ENCODE measurements at places on chromosomes 4 and X.

DNA sequence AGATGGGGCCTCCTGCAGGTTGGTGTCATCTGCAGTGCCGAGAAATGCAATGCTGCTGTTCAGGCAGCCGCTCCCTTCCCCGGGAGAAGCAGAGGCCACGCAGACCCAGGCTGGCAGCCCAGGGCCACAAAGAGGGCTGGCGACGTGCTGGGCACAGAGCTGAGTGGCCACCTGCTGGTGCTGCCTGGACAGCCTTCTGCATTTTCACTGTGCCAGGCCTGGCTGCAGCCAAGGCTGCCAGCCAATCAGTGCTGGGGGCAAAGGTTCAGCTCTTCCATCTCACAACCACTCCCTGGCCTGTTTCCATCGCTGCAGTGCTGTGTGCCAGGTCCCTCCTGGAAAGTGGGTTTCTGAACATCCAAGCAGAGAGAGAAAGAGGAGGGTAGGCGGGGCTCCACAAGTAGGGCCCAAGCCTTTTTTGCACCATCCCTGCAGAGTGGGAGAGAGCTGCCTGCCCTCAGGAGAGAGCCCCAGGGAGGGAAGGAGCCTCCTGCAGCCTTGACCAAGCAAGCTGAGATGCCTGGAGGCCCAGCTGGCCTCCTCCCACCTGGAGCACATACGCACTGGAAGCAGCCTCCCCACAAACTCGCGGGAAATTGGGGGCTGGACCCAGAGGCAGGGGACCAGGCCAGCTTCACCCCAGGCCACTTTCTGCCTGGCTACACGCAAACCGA is 20.1 kb downstream of the ADRA2C start:
- DNase-seq: no peak

DNA sequence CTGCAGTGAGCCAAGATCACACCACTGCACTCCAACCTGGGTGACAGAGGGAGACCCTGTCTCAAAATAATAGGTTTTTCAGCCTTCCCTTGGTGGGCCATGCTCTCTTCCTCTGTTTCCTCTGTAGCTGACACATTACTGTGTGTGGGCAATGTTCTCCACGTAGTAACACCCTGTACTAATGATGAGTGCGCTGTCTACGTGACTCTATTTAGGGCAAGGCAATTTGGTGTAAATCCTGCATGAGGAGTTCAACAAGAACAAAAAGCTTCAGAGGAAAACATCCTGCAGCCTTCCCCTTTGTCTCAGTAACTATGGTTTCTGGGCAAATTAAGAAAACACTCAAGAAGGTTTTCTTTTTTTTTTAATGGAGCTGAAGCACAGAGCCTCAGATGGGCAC is 24.4 kb upstream of the JAKMIP1 start:
- DNase-seq: no peak

- DNase-seq: no peak
Observed at GRCh38 chrX:130418066-130418465, 16.3 kb downstream of the RBMX2 start.

DNA sequence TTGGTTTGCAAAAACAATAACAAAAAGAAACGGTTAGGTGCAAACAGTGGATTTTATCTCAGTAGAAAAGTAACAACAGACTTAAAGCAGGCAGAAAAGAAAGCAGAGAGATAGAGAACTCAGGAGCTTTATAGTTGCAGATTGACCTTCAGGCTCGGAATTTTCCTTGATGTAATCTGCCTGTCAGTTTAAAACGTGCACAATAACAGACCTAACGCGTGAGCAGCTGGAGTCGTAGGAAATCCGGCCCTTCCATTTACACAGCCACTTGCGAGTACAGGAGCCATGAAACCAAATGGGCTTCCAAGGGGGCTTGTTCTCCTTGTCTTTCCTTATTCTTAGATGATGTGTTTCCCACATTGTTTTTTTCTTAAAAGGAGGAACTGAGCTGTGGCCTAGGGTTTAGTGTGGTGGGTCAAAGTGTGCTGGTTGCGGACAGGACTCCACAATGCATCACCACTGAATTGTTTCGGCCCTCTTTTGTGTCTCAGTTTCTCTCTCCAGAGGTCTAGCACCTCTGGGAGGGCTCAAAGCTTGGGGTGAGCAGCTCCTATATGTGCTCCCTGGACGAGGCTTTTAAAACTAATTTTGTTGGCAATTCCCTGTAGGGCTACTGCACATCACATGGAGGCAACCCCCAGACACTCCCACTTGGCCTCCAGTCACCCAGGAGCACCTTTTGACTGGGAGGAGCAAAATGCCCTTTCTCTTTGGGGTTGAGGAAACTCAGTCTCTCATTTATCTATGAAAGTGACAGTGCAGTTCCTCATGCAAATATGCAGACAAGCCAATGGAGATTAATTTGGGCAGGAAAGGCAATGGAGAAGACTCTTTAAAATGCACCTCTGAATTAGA is 13.9 kb upstream of the MPP1 start:
- DNase-seq: no peak

- no peak for DNase-seq
Observed at GRCh38 chr4:6011686-6012085, 6.5 kb downstream of the C4orf50 start.

GRCh38 chr4:138650929-138651448 is 364.6 kb upstream of the NOCT start:
- DNase-seq: no peak

DNA sequence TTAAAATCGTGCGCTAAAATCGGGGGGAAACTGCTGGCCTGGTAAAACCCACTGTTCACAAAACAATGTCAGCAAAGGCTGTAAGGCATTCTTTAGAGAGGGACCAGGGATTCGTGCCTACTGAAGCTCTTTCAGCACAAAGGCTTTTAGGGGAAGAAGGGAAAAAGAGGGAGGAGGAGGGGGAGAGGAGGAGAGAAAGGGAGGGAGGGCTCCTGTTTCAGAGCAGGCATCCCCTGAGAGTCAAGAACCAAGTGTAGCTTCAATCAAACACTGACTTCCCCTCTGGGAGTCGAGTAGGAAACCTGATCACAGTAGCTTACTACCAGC is 9.5 kb downstream of the BCOR start:
- DNase-seq: no peak

GRCh38 chr4:184091986-184092385 is 125.7 kb downstream of the ENPP6 start:
- DNase-seq: no peak

DNA sequence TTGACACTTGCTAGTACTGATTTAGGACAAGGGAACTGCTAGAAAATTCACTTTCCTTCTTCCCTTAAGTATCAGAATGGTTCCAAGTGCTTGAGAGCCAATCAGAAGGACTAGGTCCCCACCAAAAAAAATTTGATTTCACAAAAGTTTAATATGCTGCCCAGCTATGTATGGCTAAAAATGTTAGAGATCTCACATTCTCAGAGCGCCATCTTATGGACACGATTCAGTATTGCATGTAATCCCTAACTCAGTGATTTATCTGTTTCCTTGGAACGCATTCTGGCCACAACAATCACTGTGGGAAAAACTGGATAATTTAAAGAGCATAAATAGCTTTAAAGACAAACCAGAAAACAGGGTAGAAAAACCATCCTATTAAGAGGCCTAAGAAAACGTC is 255.1 kb upstream of the GPC4 start:
- no peak for DNase-seq

DNA sequence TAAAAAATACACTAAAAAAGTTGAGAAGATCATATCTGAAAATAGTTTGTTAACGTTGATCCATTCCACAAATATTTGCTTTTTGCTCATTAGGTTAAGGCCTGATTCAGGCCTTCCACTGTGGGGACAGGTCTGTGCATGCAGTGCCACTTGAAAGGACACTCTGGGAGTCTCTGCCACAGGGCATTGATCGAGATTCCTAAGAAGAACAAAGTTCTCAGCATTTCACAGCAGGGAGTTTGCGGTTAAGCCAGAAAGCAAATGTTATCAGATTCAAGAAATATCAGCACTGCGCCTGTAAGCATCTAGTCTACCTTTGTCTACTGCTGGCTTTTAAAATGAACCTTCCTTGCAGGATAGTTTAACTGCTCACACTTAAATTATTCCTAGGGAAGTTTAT is 62.2 kb upstream of the TNIP3 start:
- DNase-seq: no peak

GRCh38 chr4:14125375-14126129 is 498.0 kb upstream of the BOD1L1 start:
- DNase-seq: no peak

- peak; percentile 7 for DNase-seq
Observed at GRCh38 chrX:151722241-151722846, 6.5 kb downstream of the FATE1 start.

GRCh38 chrX:43560247-43560946 is 95.7 kb upstream of the MAOA start:
- DNase-seq: no peak

DNA sequence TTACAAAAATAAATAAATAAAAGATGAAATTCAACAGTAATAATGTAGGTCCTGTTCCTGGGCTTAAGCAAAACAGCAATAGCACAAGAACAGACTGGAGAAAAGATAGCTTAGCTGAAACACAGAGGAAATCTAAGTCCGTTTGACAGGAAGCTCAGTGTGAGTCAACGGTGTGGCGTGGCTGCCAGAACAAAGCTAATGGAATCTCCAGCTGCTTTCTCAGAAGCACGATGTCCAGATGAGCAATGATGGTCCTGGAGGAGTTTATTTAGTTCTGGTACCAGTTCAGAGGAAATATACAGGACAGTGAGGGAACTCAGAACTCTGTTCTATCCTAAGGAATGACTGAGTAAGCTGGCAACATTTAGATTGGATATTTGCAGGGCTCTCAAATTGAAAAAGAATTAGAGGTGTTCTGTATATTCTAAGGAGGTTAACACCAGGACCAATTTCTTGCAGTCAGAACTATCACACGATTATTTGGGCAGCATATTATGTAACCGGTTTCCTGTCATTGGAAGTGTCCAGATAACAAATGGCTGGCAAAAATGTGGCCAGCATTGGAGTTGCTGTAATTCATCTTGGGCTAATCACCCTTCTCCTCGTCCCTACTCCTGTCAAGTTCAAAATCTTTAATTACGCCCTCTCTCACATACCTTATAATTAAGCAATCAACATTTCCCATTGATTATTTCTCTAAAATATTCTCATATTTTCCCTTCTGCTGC is 12.7 kb downstream of the GAB3 start:
- DNase-seq: no peak

DNA sequence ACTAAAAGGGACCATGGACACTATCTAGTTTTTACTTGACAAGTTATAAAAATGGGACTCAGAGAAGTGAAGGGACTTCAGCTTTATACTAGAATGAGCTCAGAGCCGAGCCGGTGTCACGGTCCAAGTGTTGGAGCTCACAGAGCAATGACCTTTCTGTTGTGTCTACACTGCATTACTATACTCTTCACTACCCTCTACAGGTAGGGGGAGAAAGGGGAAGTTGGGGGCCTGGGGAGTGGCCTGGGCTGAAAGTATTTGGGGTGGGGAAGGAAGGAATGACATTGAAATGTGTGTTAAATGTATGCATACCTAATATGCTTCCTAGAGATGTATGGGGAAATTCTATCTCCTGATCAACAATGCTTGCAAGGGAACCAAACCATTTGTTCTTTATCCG is 48.8 kb upstream of the HHIP start:
- DNase-seq: no peak

DNA sequence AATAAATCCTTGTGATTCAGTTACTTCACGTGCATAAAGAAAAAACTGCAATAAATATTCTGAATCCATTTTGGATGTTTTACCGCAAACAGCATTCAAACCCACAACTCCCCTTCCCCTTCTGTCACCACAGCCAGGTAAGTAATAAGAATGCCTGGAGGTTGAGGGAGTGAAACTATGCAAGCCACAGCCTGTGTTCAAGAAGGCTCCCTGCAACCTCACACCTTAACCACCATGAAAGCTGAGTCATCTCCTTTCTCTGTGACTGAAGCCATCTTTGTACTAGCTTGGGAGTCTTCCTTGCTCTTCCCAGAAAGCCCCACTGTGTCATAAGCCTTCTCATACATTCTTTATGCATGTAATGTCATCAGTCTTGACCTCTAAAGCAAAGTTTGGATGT is 297.0 kb upstream of the PUDP start:
- no peak for DNase-seq

GRCh38 chrX:48467281-48467761 is 2.7 kb downstream of the SLC38A5 start:
- no peak for DNase-seq

DNA sequence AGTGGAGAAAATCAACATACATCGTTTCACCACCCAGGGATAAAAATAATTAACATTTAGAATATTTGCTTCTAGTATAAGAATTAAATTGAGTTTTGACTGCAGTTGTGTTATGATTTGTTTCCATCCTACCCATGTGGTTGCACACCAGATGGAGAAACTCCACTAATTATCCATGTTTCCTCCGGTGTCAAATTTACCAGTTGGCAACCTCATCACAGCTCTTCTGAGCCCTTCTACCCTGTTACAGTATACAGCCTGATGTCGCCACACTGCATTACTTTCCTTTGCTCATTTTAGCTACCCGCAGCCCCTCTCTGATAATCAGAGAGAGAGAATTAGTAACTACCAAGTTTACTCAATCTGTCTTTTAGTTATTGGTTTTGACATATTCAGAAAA is 411.2 kb downstream of the DTHD1 start:
- DNase-seq: no peak

DNA sequence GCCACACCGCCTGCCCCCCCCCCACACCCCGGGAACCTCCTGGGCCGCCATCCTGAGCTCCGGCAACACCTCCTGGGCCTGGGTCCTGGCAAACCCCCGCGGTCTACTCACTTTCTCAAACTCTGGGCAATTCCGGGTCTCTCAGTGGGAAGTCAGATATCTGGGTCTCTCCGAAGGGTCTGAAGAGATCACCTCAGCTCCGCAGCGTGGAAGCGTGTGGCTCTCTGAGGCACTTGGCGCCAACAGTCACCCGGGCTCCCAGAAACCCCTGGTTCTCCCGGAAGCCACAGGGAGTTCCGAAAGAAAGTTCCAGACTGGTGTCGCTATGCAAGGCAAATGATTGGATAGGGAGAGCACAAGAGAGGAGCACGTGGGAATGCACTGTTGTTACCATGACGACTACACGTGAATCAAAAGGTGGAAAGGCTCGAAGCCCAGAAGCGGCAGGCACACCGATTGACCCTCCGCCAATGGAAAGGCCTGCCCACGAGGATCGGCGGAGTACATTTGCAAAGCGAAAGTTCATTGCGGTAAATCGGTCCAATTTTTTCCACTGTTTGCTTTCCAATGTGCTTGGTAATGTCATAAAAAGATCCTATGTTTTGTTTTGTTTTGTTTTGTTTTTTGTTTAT is at the start of gene PNMA6E:
PNMA6E (minus strand) TSS at position 218 of the 632 bp plus-strand sequence. CDS start 2,501 bp downstream, outside the sequence.
- no peak for DNase-seq

GRCh38 chr4:7984286-7984925 is 44.7 kb upstream of the AFAP1 start:
- DNase-seq: no peak

- DNase-seq: no peak
Observed at GRCh38 chr4:78058591-78059523, 1.7 kb downstream of the FRAS1 start.

GRCh38 chr4:161376275-161376674 is 787.5 kb downstream of the FSTL5 start:
- no peak for DNase-seq

- no peak for DNase-seq
Observed at GRCh38 chrX:22699581-22700091, 300.1 kb upstream of the DDX53 start.
